T-helper 2 cell (primary cell): ENCODE measurements at places on chromosomes 3 and 15.

GRCh38 chr3:96961576-96961975 lies 147.2 kb downstream of the EPHA6 start:
- no peak for DNase-seq

DNA sequence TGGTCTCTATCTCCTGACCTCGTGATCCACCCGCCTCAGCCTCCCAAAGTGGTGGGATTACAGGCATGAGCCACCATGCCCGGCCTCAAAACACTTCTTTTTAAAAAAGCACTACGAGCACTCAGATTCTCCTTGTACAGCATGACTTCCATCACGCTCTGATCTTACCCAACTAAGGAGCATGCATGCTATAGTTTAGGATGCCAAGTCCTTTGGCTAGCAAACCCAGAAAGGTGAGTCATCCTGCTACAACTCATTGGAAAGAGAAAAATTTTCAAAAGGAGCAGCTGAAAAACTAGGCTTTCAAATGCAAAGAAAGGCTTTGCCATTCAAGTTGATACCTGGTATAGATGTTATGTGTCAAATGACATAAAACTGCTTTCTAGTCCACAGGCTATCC lies 70.3 kb upstream of the PRICKLE2 start:
- DNase-seq: no peak

DNA sequence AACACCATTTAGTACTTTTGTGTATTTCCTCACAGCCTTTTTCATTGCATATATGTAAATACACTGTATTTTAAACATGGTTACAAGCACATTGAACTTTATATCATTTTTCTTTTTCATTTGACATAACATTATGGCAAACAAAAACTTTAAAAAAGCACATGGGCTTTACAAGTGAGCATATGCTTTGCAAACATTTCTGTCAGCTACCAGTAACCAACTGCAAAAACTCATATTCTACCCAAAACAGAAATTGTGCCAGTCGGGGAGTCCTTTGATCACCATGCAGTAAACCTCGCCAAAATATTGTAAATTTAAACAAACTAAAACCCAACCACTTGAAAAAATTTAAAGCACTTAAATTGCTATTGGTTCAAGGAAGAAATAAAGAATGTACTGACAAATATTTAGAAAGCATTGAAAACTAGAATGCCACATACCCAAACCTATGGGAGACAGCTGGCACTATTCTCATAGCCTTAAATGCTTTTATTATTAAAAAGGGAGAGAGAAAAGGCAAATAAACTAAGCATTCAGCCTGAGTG lies 24.4 kb downstream of the ZNF710 start:
- no peak for DNase-seq

- DNase-seq: no peak
Observed at GRCh38 chr3:42473083-42473932, 29.1 kb upstream of the VIPR1 start.

DNA sequence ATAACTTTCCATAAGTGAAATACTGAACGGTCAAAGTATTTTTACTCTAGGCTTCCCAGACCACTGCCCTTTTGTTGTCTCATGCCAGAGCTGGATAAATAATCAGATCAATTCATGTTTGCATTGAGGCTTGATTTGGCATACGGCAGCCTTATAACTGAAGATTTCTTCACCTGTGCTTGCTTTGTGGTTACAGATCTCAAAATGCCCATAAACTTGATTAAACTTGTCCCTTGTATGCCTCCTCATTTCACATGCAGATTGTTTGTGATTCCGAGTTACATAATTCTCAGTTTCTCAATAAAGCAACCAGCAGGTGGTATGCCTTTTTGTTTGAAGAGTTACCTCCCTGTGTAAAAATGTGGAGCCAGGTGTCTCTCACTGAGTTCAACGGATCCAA lies 211.4 kb upstream of the LRIG1 start:
- no peak for DNase-seq

DNA sequence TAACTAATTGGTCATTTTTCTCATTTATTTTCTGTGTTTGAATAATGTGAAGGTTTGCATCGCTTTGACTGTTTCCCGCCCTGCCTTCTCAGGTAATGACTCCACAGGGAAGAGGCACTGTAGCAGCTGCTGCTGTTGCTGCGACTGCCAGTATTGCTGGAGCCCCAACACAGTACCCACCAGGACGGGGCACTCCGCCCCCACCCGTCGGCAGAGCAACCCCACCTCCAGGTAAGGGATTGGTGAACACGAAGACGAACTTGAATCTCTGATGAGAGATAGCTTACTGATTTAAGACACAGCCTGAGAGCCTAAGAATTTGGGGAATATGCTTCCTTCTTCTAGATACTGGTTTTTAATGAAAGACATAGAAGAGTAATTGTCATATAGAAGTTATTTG lies 22.9 kb downstream of the SNRPN start:
- no peak for DNase-seq

DNA sequence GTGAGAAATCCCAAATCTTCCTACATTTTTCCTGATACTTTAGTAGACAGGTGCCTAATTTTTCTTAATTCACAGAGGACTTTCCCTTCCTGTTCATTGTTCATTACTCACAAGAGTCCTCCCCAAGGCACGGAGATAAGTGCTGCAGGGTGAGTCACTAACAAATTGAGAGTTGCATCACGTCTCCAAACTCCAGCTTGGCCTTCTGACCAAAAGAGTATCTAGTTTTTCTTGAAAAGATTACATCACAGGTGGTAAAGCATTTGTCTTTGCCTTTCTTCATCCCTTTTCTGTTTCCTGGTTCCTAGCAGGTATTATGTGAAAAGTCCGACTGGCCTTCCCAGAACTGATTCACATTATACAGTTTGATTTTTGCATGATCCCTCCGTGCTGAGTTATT lies 24.9 kb upstream of the RASGRP1 start:
- no peak for DNase-seq

DNA sequence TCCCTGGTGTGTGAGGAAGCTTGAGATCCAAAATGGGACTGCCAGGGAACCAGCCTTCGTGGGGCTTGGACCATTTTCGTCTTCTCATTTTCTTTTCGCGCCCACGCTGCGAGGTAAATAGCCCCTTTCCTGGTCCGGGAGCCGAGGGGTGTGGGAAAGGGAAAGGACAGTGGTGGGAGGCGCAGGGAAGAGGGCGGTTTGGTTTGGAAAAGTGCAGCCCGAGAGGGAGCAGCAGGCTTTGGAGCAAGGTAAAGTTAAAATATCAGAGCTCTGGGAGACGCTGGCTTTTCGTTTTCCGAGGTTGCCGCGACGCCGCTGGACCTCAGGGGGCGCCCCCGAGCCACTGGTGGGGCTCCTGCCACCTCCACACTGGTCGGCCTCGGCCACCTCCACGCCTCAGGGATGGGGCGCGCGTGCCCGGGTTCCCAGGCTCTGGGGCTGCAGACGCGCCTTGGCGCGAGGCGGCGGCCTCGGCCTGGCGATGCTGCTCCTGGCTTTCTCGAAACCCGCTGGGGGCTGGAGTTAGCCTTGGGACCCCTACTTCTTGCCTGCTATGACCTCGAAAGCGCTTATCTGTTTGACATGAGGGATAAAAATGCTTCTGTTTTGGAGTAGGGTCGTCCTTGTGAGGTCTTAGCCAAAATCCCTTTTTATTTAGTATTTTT lies 3.2 kb downstream of the PTPRG start:
- no peak for DNase-seq

DNA sequence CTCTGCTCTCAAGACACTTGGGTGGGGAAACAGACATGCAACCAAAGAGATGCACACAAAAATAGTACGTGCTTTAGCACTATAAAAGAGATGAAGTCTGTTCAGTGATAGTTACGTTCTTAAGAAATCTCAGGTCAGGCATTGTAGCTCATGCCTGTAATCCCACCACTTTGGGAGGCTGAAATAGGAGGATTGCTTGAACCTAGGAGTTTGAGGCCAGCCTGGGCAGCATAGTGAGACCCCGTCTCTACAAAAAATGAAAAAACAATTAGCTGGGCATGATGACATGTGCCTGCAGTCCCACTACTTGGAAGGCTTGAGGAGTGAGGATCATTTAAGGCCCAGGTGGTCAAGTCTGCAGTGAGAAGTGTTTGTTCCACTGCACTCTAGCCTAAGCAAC lies 35.4 kb upstream of the GP5 start:
- no peak for DNase-seq

DNA sequence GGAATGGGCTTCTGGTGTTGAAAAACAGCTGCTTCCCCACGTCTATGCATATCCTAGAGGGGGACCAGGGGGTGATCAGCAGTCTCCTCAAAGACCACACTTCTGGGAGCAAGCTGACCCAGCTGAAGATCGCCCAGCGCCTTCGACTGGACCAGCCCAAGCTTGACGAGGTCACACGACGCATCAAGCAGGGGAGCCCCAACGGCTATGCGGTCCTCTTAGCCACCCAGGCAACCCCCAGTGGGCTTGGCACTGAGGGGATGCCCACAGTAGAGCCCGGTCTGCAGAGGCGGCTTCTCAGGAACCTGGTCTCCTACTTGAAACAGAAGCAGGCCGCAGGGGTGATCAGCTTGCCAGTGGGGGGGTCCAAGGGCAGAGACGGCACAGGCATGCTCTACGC lies 2.5 kb downstream of the RBM15B start:
- DNase-seq: no peak

DNA sequence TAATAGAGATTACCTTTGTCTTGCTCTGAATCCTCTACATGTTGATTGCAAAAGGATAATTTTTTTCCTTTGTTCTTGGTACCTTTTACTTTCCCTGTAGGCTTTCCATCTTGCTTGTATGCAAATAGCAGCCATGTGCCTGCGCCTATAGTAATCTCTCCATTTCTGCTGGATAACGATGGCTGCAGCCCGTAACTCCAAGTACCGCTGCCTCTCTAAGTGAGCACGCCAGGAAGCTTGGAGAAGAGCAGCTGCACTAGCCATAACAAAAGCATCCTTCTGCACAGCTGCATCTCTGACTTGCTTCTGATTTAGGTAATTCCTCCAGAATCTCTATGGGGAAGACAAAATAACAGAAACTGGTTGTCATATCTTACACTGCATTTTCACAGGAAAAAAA lies 89.3 kb downstream of the NR2E3 start:
- DNase-seq: no peak

DNA sequence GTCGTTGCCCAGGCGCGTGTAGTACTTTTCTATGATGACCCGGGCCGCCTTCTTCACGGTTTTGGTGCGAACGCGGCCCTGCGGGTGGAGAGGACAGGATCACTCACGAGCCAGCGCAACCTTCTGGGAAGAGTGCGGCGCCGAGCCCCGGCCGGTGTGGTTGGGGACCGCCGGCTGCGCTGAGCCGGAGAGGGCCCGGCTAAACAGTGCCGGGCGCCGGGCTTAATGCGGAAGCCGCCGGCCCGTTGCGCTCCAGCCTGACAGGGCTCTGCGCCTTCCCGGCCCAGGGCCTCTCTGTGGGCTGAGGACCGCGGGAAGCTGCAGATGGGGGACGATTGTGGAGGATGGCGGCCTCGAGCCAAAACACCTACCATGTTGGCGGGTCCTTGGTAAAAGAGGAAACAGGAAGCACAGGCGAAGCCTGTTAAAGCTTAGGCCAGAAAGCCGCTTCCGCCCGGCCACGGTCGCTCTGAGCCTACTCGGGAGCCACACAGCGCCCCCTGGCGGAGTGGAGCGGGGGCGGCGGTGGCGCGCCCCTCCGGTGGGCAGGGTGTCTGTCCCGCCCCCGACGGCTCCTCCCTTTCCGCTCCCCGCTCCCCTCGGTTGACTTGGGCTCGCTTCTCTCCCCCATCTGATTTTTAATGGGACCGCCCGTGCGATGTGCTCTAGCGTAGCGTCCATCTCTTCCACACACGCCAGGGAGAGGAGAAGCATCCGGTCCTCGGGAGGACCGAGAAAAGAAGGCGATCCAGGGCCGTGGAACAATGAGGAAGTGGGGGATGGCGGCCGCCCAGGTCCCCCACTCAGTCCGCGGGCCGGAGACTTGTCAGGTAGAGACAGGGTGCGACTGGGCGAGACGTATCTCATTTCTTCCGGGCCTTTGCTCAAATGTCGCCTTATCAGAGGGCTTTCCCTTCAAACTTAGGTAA lies at the start of gene RPS17:
TSS of gene RPS17 (minus strand) at position 403 of the 929 bp plus-strand sequence. CDS start at position 374, 29 bp downstream.
- DNase-seq: peak; percentile 97

DNA sequence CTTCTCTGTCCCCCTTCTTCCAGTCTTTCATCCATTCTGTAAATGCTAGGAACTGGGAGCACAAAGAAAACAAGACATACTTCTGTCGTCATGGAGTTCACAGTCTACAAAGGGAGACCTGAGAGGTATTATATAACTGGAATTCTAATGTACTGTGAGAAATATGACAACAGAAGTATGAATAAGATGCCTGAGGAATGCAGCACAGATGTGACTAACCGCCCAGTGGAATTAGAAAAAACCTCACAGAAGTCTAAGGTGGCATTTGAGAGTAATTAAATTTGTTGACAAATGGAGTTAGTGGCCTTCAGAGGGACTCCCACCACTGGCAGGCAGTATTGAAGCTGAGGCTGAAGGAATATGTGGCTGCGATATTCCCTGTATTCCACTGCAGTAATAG lies 168.5 kb upstream of the FAM3D start:
- no peak for DNase-seq

DNA sequence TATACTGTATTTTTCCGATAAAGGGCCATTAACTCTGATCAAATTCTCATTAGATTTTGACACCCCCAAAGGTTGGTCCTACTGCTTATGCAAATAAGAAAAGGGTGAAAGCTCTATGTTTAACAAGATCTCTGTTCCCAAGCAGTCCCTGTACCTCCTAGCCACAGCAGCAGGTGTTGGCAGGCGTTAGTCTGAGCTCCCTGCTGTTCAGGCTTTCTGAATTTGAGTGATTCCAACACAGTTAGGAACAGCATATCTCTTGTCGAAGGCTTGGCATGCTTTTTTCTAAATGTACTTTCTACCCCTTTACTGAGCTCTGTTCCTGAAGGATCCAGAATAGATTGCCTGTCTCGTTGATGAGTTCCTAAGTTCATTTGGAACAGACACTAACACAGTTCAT lies 42.3 kb downstream of the MITF start:
- DNase-seq: no peak

GRCh38 chr3:58798312-58798711 lies 131.7 kb upstream of the FAM3D start:
- DNase-seq: no peak

DNA sequence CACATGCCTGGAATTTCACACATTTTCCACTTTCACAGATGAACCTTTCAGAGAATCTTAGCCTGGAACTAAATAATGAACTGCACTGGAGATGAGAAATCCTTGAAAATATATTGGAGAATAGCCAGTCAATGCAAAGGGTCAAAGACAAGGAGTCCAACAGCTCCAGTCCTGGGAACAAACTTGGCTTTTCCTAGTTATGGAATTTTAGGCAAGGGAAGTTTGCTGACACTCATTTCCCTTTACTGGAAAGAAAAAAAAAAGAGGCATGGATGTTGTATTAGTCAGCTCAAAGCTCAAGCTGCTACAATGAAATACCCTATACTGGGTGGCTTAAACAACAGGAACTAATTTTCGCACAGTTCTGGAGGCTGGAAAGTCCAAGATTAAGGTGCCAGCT lies 690.8 kb upstream of the ARPP21 start:
- no peak for DNase-seq

GRCh38 chr3:59766200-59766872 lies 716.5 kb upstream of the CFAP20DC start:
- no peak for DNase-seq
